ENCODE measurements at places on chromosomes 5 and 9.

DNA sequence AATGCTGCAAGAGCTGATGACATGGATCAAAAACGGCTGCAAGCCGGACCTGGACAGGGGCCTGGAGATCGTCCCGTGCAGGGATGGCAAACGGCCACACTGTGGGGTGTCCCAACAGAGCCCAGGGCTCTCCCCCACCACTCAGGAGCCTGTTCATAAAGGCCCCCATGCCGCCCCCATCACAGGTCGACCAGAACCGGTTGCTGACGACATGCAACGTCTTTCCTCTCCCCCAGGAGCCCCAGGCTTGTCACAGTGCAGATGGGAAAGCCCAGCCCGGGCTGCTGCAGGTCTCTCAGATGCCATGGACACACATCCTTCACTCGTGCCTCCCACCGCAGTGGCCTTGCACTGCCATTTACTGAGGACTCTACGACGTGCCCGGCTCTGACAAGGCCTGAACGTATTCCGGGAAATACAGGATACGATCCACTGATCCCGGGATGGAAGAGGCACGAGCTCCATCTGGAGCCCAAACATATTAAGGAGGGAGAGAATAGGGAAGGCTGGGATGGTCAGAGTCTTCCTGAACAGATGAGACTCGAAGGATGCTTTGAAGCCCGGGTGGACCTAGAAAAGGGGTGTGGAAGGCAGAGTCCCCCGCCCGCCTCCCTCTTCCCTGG, 76.5 kb upstream of the SARDH start:
- DNase-seq, result no peak

- no peak for DNase-seq
Observed at GRCh38 chr9:128304136-128304970, 17.9 kb downstream of the TRUB2 start.

- no peak for DNase-seq
Observed at GRCh38 chr5:73433982-73434342, 14.6 kb downstream of the FOXD1 start.

DNA sequence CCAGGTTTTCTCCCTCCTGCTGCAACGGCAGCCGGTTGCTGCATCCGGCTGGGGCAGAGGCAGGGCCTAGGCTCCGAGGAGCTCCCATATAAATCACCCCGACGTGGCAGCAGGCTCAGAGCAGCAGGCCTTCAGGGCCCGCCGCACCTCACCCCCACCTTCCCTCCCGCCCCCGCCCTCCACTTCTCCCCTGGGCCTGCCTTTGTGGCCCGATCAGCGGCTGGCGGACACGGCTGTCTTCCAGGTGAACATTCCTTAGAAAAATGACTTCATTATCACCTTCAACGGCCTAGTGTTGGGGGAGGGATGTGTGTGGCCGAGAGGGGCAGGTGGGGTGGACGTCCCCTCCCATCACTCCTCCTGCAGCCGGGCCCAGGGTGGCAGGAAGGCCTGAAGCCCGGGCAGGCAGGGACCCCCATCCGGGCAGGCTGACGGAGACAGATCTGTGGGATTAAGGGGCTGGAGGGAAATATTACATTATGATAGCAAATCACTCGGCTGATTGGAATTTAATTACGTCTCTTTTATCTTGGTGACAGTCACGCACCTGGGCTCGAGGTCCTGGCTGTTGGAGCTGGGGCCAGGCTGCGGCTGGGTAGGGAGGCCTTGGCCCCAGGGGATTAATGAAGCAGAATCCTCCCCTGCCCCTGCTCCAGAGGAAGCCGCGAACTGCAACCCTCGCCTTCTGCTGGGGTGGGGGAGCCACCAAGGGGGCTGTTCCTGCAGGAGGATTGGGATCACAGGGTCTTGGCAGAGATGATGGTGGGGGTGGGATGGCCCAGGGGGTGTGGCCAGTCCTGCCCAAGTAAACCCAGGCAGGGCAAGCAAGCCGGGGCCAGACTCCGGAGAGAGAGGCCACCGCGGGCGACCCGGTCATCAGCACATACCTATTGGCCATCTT, 38.4 kb upstream of the RXRA start:
- DNase-seq, result no peak

- DNase-seq, result no peak
Observed at GRCh38 chr5:75496026-75496425, 15.4 kb downstream of the CERT1 start.

Data from B cell (primary cell).